ENCODE measurements at places on chromosomes 11 and 22. TPM values are rescaled to one million over a fixed set of nuclear protein-coding genes. Genes with fewer than 3 reads are reported as not detected.

CCDC15 gene
- total RNA-seq = 3.0 TPM

OR52A1 gene
- not detected for total RNA-seq

C11orf87 gene
- 0.15 TPM for total RNA-seq

TSSK2 gene
- not detected for total RNA-seq

CDC42BPG gene
- 0.02 TPM for total RNA-seq

TTC28 gene
- 11.8 TPM for total RNA-seq

SLC35F2 gene
- total RNA-seq = 6.5 TPM

CHRNA10 gene
- 0.52 TPM for total RNA-seq

CWF19L2 gene
- total RNA-seq = 7.3 TPM

ADORA2A gene
- 1.5 TPM for total RNA-seq

RIBC2 gene
- 0.81 TPM for total RNA-seq

MFRP gene
- total RNA-seq = not detected

TUBA8 gene
- total RNA-seq = 0.41 TPM

CAPN5 gene
- total RNA-seq = 32.7 TPM

TYMP gene
- 1.2 TPM for total RNA-seq

HEPHL1 gene
- not detected for total RNA-seq

HOATZ gene
- not detected for total RNA-seq

SLC7A4 gene
- not detected for total RNA-seq

HBB gene
- total RNA-seq = not detected

ANKK1 gene
- total RNA-seq = not detected

LIF gene
- total RNA-seq = 1.4 TPM

OR4A47 gene
- not detected for total RNA-seq

KCNJ11 gene
- total RNA-seq = not detected

C11orf65 gene
- total RNA-seq = 0.69 TPM

SGSM1 gene
- total RNA-seq = not detected

LRRC56 gene
- 0.46 TPM for total RNA-seq

DCDC1 gene
- total RNA-seq = not detected

KRTAP5-9 gene
- total RNA-seq = not detected

CYP2D6 gene
- total RNA-seq = 0.39 TPM

RPS6KA4 gene
- 40.0 TPM for total RNA-seq

DSCAML1 gene
- total RNA-seq = not detected

OLFML1 gene
- total RNA-seq = not detected

INPP5J gene
- total RNA-seq = 0.99 TPM

RIC3 gene
- total RNA-seq = not detected

APLNR gene
- total RNA-seq = not detected

MYEOV gene
- 82.9 TPM for total RNA-seq

KCNJ5 gene
- not detected for total RNA-seq

EFCAB6 gene
- total RNA-seq = 0.95 TPM

CHADL gene
- total RNA-seq = 0.13 TPM

ARAP1 gene
- total RNA-seq = 42.2 TPM

ANO5 gene
- total RNA-seq = not detected

CCND1 gene
- total RNA-seq = 2,234 TPM

IL18BP gene
- total RNA-seq = 2.1 TPM

NTM gene
- 21.2 TPM for total RNA-seq

GLB1L3 gene
- total RNA-seq = not detected

THYN1 gene
- 33.6 TPM for total RNA-seq

OR8G5 gene
- total RNA-seq = not detected

IRAG1 gene
- total RNA-seq = 32.1 TPM

IPO7 gene
- total RNA-seq = 136 TPM

OR4X1 gene
- total RNA-seq = not detected

E2F8 gene
- total RNA-seq = 3.6 TPM

NLRX1 gene
- 14.8 TPM for total RNA-seq

YPEL4 gene
- 0.33 TPM for total RNA-seq

PATE4 gene
- total RNA-seq = not detected

TMEM132A gene
- 32.2 TPM for total RNA-seq

PGA5 gene
- total RNA-seq = not detected

NELL1 gene
- total RNA-seq = not detected

AAMDC gene
- 40.1 TPM for total RNA-seq

All from HFFc6 (cell line).